ENCODE measurements at places on chromosomes 7 and 10.

DNA sequence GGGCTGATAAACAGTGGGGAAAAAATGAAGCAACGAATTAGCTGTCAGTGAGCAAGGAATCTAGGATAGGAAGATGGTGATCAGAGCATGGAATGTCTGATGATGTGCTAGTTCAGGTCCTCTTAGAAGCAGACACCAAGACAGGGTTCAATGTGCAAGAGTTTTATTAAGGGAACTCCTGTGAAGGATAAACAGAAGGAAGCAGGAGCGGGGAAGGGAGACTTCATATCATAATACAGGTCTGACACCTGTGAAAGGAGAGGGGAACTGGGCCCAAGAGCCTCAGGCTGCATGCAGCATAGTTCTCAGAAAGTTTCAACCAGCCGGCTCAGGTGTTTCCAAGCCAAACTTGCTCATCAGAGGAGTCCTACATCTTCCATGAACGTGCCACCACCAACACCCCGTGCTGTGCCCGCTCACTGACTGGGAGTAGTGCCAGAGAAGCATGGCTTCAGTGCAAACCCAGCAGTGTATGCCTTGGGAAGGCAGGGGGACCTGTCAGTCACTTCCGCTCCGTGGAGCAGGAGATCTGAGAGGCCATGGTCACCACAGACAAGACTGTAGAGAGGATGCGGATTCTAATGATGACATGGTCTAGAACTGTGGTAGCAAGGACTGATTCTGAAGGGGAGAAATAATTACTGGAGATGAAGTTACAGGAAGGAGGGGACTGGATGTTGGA, 45.8 kb downstream of the ZNF800 start:
- no peak for DNase-seq

GRCh38 chr7:128132426-128133069, 101.3 kb upstream of the LRRC4 start:
- no peak for DNase-seq

DNA sequence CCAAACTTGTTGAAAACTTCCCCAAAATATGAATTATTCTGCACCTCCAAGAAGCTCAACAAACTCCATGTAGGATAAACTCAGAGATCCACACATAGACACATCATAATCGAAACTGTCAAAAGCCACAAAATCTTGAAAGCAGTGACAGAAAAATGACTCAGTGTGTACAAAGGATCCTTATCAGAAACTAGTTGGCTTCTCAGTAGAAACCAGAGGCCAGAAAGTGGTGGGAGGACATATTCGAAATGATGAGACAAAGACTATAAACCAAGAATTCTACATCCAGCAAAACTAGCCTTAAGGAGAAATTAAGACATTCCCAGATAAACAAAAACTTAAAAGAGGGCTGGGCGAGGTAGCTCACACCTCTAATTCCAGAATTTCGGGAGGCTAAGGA, 38.5 kb downstream of the MCMBP start:
- DNase-seq = no peak

DNA sequence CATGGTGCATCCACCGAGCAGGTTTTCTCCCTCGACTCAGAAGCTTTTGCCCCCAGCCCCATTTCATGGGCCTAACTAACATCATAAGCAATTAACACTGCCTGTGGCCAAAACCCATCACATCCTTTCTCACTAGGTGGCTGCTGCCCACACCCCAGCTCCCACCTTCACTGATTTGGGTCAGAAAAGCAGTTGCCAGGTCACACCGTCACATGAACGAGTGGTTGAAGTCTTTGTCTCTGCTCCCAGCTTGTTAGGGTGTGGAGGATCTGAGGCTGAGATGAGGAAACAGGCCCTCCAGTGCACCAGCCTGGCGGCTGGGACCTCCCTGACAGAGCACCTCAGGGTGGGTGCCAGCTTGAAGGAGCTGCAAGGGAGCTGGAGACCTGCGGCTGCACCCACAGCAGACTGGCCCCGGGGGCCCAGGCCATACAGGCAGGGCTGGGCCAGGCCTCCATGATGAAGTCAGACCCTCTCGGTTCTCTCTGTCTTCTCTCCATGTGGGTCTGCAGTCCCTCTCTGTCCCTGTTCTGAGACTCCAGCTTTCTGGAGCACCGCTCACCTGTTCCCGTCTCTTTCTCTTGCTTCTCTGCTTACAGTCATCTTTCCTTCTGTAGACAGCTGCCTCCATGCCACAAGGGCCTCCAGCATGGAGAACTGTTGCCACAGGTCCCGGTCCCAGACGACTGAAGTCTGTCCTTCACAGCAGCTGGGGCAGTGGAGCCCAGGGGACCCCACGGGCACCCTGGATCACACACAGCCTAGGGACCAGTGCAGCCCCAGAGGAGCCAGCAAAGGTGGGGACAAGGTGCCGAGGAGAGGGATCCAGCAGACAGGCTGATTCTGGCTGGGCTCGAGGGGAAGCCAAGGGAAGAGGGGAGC, 13.8 kb upstream of the INPP5A start:
- no peak for DNase-seq

- DNase-seq = no peak
Observed at GRCh38 chr10:49265885-49266284, 33.1 kb upstream of the C10orf71 start.

- no peak for DNase-seq
Observed at GRCh38 chr10:46006219-46006618, 24.2 kb downstream of the NCOA4 start.

GRCh38 chr7:55073976-55074528, 55.2 kb downstream of the EGFR start:
- no peak for DNase-seq

- no peak for DNase-seq
Observed at GRCh38 chr10:60989400-60989876, 45.5 kb upstream of the RHOBTB1 start.

DNA sequence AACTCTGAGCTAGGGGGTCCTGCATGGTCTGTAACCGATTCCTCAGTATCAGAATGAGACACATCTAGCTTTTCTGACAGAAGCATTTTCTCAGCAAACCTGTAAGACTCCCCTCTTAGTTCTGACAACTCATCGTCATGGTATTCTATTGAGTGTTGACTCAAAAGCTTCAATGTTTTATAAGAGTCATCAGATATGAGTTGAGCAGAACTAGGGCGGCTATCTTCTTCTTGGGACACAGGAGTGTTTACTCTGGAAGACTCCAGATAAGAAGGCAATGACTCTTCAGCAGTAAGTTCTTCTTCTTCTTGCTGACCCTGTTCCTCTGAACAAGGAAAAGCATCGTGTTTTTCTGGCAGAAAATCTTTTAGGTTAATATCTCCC, 167.0 kb upstream of the CCDC6 start:
- DNase-seq = no peak

GRCh38 chr10:74821501-74821900, 4.9 kb upstream of the KAT6B start:
- no peak for DNase-seq

- DNase-seq = no peak
Observed at GRCh38 chr7:157484411-157485081, 147.7 kb downstream of the DNAJB6 start.

GRCh38 chr10:43131256-43131655, 7.0 kb upstream of the CSGALNACT2 start:
- DNase-seq = no peak

DNA sequence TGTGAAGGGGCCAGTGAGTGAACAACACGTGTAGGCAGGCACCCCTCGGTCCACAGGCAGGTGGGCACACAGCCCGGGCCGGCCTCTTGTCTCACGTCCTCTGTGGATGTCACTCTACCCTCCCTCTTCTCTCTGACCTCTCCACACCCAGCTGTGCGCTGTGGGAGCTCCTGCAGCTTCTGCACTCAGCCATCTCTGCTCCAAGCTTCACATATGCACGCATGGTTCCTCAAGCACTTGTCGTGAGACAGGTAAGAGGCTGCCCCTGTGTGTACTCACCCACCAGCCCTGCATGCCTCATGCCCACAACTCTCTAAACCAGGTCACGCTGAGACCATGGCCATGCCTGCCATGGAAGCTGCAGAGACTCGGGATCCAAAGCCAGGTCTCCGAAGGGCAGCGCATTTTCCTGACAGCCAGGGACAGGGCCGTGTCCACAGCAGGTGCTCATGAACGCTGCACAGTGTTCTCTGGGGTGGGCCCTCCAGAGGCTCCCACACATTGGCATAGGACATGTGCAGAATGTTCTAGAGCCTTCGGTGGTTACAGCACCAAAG, 477.5 kb downstream of the PTPRN2 start:
- DNase-seq = no peak

- DNase-seq = no peak
Observed at GRCh38 chr10:73763343-73763742, 18.5 kb upstream of the CHCHD1 start.

DNA sequence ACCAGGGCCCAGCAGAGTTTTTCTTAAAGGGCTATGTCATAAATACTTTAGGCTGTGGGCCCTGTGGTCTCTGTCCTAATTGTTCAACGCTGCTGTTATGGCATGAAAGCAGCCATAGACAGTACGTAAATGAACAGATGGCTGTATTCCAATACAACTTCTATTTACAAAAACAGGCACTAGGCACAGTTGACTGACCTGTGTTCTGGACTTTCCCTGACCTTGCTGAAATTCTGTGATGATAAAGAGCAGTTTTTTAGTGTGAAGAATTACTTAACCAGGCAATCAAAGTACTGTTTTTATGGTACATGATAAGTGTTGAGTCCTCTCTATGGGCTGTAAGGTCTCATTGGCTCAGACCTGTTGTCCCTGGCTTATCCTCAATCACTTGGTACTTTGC, 17.1 kb downstream of the PDCD11 start:
- DNase-seq = no peak

GRCh38 chr10:90417476-90418210, 440.2 kb downstream of the HTR7 start:
- no peak for DNase-seq

- no peak for DNase-seq
Observed at GRCh38 chr10:126997801-126998590, 92.8 kb downstream of the DOCK1 start.

Measured in stimulated activated CD4-positive, alpha-beta T cell treated with anti-CD3 and anti-CD28 coated beads, Interleukin-12 subunit alpha, Interleukin-12 subunit beta, amount 100 ng/mL, for 24 hours (primary cell).